Left cardiac atrium (tissue), 4 donors: ENCODE measurements at places on chromosomes 2 and 18. TPM values are rescaled to one million over a fixed set of nuclear protein-coding genes. Genes with fewer than 3 reads are reported as not detected.
A peak's percentile ranks its signal among the peaks of the same experiment; 100 is the strongest.

The PDE1A gene
- 11.0 TPM for total RNA-seq

The SLC16A14 gene
- 2.0 TPM for total RNA-seq

The HOXD11 gene
- total RNA-seq, result not detected

The FARP2 gene
- total RNA-seq, result 28.3 TPM

The DSG1 gene
- total RNA-seq, result 3.6 TPM

The KYNU gene
- total RNA-seq, result 3.8 TPM

The SERPINB4 gene
- not detected for total RNA-seq

The DES gene
- total RNA-seq, result 5,895 TPM

The FEV gene
- total RNA-seq, result not detected

The TRIM43 gene
- total RNA-seq, result not detected

The AGXT gene
- total RNA-seq, result 0.24 TPM

The QPCT gene
- total RNA-seq, result 1.4 TPM

The RTP5 gene
- 0.12 TPM for total RNA-seq

The SUPT7L gene
- total RNA-seq, result 23.6 TPM

The UGT1A4 gene
- not detected for total RNA-seq

The CPO gene
- total RNA-seq, result 0.34 TPM

DNA sequence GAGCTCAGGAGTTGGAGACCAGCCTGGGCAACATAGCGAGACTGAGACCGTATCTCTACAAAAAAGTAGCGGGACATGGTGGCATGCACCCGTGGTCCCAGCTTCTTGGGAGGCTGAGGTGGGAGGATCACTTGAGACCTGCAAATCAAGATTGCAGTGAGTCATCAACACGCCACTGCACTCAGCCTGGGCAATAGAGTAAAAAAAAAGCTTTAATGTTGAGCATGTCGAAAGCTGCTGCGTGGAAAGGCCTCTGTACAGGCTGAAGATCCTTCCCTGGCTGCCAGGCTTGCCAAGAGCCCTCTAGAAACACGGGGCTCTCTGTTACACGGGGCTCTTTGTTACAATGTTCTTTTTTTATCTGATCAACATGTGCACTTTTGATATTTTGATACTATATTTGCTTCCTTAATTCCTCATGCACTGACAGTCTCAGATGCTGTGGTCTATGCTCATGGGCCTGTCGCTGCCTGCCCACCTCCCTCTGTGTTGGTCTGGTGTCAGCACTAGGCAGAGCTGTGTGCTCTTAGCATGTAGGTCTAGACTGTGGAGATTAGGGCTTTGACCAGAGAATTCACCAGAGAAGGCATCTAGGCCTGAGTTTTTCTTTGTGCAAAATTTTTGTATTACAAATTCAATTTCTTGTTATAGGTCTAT, 18.7 kb downstream of the CLK1 start:
- no peak for DNase-seq

GRCh38 chr2:25326326-25327013, 15.3 kb downstream of the DNMT3A start:
- DNase-seq, result no peak

DNA sequence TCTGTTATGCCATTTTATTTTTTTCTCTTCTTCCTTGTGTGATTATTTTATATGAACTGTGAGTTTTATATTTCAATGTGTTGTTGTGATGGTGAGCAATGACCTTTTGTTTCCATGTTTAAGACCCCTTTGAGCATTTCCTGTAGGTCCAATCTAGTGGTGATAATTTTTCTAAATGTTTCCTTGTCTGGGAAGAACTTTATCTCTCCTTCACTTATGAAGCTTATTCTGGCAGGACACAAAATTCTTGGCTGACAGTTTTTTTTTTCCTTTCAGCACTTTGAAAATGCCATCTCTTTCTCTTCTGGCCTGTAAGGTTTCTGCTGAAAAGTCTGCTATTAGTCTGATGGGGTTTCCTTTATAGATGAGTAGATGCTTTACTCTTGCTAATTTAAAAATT, 53.2 kb downstream of the G6PC2 start:
- no peak for DNase-seq

GRCh38 chr2:55063226-55063625, 13.0 kb upstream of the RTN4 start:
- no peak for DNase-seq

- no peak for DNase-seq
These were observed 413.8 kb downstream of the RAD51AP2 start for GRCh38 chr2:17104454-17104853.

DNA sequence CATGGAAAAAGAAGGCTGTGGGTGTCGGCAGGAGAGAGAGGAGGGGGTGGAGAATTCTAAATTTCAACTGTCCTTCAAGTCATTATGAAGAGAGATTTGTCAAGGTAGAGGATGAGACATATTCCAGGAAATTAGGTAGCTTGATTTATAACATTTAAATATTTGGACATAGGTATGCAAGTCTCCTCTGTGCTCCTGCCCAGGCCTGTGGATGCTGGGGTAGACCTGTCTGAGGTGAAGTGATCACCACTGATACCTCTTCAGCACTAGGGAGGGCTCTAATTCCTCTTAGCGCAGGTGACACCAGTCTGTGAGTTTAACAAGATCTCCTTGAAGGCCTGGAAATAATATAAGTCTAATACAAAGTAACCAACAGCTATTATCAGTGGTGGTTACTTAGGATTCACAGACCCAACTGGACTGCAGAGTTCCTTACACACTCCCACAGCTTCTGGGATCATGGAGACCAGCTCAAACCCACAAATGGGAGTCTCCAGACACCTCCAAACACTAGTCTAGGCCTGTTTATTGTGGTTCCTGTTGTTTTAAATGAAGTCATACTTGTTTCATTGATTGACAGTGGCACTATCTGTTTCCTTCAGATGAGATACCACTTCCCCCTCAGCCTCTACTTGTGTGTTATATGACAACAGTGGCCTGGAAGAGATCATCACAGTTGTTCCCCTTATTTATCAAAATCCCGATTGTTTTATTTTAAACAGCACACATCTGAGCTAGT, 104.1 kb upstream of the ITPRID2 start:
- no peak for DNase-seq

DNA sequence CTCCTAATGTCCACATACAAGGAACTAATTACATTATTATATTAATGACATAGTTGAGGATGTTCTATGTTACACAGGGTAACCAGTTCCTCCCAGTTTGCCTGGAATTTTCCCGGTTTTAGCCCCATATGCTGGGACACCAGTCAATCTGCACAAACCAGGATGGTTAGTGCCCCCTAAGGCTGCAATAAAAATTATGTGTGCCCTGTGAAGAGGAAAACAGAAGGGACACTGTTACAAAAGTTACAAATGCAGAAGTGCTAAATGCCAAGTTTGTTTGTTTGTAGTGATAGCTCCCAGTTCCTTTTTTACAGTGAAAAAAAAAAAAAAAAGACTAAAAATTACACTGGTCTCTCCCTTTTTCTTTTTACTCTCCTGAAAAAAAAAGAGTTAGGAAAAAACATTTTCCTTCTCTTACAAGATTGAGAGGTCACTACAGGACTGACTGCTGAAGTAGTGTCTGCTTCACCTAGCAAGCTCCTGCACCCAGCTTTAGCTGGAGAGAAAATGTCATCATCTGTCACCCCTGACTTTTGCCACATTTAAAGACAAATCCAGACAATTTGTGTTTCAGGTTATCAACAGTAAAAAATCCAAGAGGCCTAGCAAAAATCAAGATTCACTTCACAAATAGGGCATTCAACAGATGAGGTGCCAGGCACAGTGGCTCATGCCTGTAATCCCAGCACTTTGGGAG, 3.2 kb downstream of the ANKRD44 start:
- DNase-seq, result no peak

DNA sequence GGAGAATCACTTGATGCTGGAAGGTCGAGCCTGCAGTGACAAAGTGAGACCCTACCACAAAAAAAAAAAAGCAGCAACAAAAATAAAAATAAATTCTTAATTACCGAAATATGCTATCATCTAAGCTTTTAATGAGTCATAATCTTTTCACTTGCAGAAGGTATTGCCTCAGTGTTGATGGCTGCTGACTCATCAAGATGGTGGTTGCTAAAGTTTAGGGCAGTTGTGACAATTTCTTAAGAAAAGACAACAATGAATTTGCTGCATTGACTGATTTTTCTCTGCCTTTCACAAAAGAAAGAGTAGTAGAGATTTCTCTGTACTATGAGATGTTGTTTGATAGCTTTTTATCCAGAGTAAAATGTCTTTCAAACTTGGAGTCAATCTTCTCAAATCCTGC, 1809.0 kb downstream of the SUCLG1 start:
- no peak for DNase-seq

- no peak for DNase-seq
These were observed 216.6 kb downstream of the HNMT start for GRCh38 chr2:138180692-138181386.

DNA sequence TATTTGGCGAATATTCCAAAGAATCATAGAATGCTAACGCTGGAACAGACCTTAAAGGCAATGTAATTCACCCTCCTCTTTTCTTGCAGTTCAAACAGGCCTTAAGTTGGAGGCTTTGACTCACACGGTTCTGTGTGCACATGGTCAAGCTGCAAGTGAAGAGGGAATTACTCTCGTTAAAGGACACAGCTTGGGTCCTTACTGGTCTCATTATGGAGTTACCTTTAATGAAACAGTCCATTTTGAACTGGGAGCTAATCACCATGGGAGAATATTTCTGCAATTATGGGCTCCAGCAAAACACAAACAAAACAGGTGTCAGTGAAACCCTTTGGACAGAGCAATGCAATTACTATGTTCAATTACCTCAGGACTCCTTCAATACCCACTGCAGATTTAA, 135.5 kb downstream of the GAREM1 start:
- no peak for DNase-seq

GRCh38 chr2:216339456-216340279, 32.6 kb downstream of the MARCHF4 start:
- DNase-seq, result peak; percentile 29

GRCh38 chr2:129492548-129492947, 486.9 kb upstream of the RAB6C start:
- no peak for DNase-seq

DNA sequence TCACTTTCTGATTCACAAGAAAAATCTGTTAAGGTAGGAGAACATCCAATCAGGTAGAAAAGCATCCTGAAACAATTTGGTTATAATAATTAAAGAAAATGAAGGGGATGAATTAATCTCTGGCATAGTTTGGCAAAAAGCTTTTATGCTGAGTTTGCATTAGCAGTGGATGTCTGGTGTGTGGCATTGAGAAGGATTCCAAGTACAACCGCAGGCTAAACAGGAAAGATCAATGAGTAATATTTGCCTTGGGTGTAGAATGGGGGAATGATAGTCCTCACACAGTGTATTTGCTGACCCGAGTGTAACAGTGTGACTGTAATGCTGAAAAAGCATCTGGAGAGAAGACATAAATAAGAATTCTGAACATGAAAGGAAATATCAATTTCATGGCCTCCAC, 68.3 kb upstream of the SESTD1 start:
- DNase-seq, result no peak

- DNase-seq, result no peak
These were observed 119.0 kb downstream of the GCA start for GRCh38 chr2:162462911-162463310.

DNA sequence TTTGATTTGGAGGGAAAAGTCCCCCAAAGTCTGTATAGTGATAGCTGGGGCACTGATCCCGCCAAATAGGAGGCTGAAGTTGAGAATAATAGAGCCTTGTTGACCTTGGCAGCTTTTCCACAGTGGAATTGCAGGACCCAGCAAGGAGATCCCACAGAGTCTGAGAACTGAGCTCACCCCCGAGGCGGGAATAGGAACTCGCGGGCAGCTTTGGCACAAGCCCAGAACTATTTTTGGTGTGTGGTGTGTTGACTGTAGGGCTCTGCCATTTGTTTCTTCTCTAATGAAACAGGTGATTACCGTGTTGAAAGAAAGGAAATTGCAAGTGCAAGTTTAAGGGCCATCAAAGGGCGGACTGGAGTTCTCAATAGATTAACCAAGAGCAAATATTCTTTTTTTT, 34.0 kb downstream of the SH3RF3 start:
- DNase-seq, result peak; percentile 78

GRCh38 chr2:68721482-68722101, 13.0 kb upstream of the ARHGAP25 start:
- no peak for DNase-seq

GRCh38 chr18:2618009-2618408, 37.5 kb upstream of the SMCHD1 start:
- no peak for DNase-seq

- DNase-seq, result no peak
These were observed 91.3 kb downstream of the SATB2 start for GRCh38 chr2:199366406-199366805.

DNA sequence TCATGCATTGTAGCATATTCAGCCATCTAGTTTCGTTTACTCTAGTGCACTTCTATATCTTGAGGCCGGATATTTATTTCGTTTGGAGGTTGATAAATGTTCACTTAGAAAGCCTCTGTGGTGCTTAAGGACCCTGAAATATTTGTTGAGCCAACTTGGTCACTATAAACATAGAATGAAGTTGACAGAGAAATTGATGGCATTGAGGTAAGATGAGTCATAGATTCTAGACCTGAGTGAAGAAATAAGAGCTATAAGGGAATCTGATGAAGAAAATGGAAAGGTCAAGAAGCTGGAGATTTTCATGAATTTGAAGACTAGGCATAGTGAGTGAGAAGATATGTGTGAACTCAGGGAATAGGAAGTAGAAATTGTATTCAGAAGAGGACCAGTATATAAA, 35.9 kb downstream of the EPC2 start:
- no peak for DNase-seq

DNA sequence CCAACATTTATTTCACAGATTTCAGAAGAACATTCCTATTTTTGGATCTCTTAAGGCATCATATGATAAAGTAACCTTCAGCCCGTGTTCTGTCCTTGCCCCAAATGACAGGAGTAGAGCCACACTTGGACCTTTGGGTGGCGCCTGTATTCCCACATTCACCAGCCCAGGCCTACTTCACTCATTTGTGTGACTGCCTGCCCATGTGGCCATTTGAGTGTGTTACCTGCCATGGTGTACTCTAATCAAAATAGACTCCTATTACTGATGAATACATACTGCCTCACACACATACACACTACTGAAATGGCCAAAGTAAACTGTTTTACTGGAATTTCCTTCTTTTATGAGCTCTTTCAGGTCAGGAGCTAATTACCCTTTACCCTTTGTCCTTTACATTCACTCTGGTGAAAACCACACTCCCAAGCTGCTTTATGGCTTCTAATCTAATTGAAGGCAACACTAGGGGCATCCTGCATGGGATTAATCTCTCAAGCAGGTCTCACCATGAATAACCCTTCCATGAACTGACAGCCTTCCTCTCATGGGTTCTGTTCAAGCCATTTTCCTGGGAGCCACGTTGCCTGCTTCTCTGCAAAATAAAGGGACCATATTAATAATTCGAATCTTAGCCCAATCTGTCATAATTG, 271.0 kb upstream of the GALNT5 start:
- DNase-seq, result no peak

DNA sequence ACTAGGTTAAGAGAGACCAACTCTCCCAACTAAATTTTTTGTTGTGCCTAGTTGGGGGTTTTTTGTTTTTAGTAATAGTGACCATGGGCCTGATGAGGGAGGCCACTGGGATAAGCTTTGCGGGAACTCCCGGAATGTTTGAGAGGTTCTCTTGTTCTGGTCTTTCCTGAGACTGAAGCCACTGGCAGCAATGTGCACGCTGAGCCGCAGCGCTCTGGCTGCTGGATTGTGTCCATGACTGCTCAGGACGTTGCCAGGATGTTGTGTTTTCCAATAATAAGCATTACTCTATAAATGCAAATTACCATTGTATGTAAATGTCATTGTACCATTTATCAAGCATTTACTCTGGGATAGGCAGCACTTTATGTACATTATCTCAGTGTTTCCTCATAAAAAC, 126.1 kb downstream of the GALNT1 start:
- no peak for DNase-seq
